ENCODE measurements at places on chromosomes 2 and 18. TPM values are rescaled to one million over a fixed set of nuclear protein-coding genes. Genes with fewer than 3 reads are reported as not detected.

RAB17 gene
- total RNA-seq: 86.3 TPM

PARD6G gene
- total RNA-seq: 0.23 TPM

C2orf78 gene
- total RNA-seq: not detected

SERPINB5 gene
- 25.5 TPM for total RNA-seq

Data from PC-9 (cell line).